ENCODE measurements at places on chromosomes 2 and 18.

GRCh38 chr2:234754126-234754525 is 197.7 kb upstream of the SH3BP4 start:
- DNase-seq = no peak

GRCh38 chr2:237258116-237258515 is 155.8 kb downstream of the COL6A3 start:
- no peak for DNase-seq

DNA sequence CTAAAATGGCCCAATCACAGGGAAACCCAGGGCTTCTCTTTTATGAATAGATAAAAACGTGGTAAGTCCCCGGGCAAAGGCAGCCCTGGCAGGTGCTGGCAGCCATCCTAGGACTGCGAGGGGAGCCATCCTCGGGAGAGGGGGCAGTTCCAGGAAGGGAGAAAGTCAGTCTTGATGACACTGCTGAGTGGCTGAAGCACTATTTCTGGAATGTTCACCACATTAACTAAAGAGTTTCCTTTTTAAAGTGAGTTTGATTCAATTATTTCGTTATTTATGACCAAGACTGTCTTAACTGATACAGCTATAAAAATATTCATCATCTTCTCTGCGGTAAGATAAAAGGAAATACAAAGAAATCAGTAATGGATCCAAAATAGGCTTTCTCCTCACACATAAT is 20.4 kb downstream of the TTR start:
- DNase-seq = no peak

GRCh38 chr2:7338961-7339360 is 421.7 kb downstream of the RNF144A start:
- DNase-seq = no peak

GRCh38 chr2:64008434-64009009 is 10.7 kb downstream of the VPS54 start:
- no peak for DNase-seq

GRCh38 chr18:8623549-8624106 is 14.4 kb downstream of the RAB12 start:
- peak; percentile 55 for DNase-seq

DNA sequence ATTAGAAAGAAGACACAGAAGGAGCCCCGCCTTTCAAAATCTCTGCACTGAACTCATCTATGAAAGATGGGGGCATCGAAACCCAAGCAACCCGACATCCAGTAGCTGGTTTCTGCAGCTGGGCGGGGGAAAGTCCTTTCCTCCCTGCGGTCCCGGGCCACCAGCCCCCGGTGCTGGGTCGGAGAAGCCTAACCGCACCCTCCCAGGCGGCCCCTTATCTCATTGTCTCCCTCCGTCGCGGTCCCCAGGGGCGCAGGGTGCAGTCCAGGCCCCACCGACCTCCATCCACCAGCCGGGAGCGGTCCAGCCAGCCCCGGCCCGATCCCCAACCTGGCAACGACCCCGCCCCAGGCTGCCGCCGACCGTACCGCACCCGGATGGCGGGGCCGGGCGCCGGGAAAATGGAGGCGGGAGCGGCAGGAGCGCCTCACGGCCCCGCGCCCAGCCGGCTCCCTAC is 452 bp downstream of the RAPH1 start:
- DNase-seq = peak; percentile 44

DNA sequence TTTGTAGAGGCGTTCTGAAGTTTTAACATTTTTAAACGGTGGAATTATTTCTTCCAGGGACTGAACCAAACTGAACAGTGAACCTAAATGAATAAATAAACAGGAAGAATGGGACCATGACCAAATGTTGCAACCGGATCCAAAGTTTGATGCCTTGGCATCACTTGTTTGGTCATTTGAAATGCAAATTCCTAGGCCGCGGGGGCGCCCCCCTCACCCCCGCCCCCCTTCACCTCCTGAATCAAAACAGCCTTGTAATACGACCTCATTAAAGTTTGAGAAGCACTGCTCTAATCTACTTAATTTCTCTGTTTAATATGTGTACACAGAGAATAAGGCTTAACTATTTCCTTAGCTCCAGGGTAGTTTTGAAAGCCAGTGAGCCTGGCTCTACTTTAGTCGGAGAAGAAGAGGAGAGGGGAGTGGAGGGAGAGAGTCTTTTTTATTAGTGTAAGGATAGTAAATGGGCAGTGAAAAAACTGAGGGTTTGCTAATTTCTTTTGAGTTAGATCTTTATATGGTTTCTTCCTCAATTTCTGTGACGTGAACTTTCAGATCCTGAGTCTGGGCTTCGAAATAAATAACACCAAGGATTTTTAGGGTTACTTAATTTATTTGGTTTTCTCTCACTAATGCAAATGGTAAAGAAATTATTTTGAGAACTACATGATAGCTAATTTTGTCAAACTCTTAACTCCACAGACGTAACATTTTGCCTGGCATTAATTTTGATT is 5.7 kb downstream of the C2orf80 start:
- no peak for DNase-seq

GRCh38 chr2:38722271-38723061 is 28.7 kb downstream of the SRSF7 start:
- peak; percentile 66 for DNase-seq

GRCh38 chr2:51301381-51301780 is 269.4 kb upstream of the NRXN1 start:
- DNase-seq = no peak

DNA sequence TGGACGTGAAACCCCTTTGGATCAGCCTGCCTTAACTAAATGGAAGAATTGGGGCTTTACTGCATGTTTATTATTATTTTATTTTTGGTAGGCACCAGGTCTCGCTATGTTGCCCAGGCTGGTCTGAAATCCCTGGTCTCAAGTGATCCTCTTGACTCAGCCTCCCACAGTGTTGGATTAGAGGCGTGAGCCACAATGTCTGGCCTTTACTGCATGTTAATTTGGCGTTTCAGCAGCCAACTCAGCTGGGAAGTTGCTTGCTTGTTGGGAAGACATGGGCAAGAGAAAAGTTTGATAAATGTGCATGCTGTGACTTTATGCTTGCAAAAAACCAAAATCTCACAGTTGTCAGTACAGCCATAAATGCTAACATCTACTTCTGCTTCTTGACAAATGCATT is 105.1 kb downstream of the FMNL2 start:
- no peak for DNase-seq

- no peak for DNase-seq
Observed at GRCh38 chr2:150609831-150610582, 122.5 kb upstream of the RND3 start.

DNA sequence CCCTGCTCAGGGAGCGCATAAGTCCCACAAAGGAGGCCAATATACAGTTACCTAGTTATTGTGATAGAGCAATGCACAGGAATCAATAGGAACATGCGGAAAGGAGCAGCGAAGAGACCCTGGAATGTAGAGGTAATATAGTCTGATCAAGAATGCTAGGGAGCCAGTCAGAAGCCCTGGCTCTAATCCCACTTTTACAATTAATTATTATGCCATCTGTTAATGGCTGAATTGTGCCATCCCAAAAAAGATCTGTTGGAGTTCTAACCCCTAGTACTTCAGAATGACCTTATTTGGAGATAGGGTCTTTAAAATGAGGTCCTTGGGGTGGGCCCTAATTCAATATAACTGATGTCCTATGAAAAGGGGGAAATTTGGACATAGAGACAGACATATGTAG is 7.7 kb upstream of the SPATS2L start:
- no peak for DNase-seq

DNA sequence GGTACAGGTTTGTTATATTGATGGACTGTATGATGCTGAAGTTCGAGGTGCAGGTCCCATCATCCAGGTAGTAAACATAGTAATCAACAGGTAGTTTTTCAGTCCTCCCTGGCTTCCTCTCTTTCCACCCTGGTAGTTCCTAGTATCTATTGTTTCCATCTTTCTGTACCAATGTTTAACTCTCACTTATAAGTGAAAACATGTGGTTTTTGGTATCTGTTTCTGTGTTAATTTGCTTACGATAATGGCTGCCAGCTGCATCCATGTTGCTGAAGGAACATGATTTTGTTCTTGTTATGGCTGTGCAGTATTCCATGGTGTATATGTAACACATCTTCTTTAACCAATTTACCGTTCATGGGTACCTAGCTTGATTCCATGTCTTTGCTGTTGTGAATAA is 69.6 kb upstream of the LRRTM1 start:
- no peak for DNase-seq

- DNase-seq = no peak
Observed at GRCh38 chr18:4844320-4844719, 352.7 kb downstream of the AKAIN1 start.
